ENCODE measurements at places on chromosomes 6 and 20.

DNA sequence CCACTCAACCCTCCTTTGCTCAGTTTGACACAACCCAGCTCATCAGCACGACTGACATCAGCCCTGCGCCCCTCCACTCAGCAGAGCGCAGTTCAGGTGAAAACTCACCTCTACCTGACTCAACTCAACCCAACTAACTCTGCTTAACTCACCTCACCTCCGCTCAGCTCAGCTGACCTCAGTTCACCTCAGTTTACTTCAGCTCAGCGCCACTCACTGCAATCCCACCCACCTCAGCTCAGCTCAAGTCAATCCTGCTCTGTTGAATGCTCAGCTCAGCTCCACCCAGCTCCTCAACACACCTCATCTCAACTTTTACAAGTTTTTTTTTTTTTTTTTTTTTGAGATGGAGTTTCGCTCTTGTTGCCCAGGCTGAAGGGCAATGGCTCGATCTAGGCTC lies 39.6 kb downstream of the CEBPB start:
- no peak for DNase-seq

- DNase-seq = no peak
Measured at GRCh38 chr6:136544326-136544725, 5.9 kb downstream of the MAP7 start.

DNA sequence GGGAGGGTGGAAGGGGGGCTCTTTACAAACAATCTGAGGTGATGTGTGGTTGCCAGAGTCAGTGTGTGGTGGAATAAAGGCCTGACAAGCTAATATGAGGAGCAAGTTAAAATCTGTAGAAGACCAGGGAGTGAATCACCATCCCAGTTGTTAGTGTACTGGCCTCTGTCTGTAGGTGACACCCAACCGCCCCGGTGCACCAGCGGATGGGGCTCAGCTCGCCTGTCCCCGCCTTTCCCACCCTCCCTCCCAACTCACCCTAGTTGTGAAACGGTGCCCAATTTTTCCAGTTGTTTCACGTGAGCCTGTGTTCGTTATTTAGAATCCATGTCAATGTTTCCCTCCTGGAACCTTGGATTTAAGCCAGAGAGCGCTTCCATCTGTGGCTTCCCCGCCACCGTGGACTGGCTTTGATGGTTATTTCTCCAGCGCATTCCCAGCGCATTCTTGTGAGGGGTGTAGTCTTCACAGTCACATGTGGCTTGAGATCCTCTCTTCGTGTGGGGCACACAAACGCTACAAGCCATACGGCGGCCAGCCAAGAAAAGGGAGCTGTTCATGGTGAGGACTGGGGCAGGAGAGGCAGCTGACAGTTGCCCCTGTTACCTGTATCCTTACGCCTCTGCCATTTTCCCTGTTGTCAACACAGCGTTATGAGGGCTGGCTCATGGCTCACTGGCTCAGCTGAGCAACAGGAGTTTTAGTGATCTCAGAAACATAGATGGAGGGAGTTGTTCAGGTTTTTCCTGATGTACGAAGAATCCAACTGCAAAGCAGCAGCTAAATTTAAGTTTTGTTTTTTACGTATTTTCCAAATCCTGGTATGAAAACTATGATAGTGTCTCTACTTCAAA lies 137.6 kb downstream of the ZDHHC14 start:
- no peak for DNase-seq

GRCh38 chr6:3455569-3456394 lies 1.1 kb downstream of the SLC22A23 start:
- no peak for DNase-seq

DNA sequence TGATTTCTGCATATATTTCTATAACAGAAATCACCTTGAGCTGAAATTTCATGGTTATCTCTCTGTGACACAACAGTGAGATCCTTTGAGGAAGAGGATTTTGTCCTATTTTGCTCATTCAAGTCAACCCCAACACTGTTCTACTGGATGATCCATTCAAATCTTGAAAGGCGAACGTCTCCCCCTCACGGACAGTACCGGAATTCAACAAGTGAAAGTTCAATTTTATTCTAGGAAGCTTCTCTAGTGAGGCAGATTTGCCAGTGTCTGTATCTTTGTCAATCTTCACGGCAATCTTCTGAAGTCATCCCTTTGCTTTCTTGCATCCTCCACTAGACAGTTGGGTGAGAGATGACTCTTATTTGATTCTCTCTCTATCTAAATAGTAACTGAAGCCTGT lies 91.7 kb upstream of the PDE7B start:
- no peak for DNase-seq

DNA sequence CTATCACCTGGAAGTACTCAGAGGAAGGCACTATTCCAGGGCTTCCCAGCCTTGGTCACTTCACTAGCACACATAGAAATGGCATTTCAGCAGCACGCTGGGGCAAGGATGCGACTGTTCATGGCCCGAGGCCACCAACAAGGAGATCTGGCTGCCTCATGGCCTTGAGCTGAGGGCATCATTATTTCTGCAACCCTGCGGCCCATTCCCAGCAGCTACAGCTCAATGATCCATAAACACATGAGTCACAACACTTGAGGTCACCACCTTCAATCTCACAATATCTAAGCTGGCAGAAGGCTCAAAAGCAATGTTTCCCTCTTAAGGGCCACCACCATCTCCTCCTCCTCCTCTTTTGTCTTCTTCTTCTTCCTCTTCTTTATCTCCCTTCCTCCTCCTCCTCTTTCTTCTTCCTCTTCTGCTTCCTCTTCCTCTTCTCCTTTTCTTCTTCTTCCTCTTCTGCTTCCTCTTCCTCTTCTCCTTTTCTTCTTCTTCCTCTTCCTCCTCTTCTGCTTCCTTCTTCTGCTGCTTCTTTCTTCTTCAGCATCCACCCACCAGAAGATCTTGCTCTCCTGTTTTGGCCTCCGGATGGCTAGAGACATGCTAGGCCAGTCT lies 382.9 kb upstream of the CNR1 start:
- DNase-seq = no peak

DNA sequence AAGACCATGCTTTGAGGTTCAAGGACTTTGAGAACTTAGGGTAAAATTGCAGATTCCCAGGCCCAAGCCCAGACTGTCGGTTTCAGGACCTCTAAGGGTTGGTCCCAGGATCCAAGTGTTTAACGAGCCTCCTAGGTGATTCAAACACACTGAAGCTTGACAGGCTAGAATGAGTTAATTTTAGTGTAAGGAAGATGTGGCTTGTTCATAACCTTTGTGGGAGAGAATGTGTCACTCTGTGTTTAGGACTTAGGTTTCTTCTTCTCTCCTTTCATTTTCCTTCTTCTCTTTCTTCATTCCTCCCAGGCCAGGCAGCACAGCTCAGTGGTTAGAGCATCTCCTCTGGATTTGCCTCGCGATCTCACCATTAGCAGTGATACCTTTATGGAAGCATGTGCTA lies 104.8 kb upstream of the KCNG1 start:
- no peak for DNase-seq

DNA sequence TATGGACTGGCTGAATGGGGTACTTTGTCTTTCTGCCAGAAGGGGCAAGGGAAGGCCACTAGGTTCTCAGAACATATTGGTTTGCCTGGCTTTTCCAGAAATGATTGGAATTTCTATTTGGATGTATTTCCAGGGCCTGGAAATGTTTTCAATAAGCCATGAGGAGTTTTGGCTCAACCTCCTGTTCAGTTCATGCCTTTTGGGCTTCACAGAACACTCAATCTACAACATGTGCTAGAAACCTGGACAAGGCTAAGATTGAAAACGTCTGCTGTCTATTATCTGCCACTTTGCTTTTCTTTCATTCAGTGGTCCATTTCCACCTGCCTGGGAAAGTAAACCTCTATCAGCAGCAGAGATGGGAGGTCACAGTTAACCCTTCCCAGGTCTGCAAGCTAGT lies 793.4 kb downstream of the TENT5A start:
- no peak for DNase-seq

DNA sequence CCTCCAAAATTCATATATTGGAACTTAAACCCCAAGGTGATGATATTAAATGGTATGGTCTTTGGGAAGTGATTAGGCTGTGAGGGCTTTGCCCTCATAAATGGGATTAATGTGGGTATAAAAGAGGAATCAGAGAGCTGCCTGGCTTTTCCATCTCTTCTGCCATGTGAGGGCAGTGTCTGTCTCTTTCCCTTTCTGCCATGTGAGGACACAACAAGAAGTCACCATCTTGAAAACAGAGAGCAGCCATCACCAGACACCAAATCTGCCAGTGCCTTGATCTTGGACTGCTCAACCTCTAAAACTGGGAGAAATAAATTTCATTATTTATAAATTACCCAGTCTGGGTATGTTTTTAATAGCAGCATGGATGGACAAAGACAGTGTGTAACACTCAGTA lies 263.0 kb downstream of the PAX1 start:
- DNase-seq = no peak

GRCh38 chr6:16564436-16564835 lies 196.8 kb downstream of the ATXN1 start:
- DNase-seq = no peak

GRCh38 chr20:59013959-59014608 lies 5.1 kb upstream of the TUBB1 start:
- DNase-seq = no peak

DNA sequence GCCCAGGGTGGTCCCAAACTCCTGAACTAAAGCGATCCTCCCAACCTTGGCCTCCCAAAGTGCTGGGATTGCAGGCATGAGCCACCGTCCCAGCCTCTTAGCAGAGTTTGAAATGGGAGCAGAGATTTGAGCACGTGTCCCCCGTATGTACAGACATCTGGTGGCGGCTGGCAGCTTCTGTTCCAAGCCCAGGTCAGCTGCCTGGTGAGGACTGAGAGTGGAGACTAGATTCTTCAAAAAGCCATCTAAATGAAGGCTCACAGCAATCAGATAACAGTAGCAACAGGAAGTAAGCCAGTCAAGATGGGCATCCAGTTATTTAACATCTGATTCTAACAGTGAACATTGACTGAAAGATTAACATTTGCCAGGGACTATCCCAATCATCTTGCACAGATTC lies 128.1 kb upstream of the AKAP12 start:
- DNase-seq = no peak

GRCh38 chr20:38180781-38181180 lies 15.7 kb upstream of the TGM2 start:
- no peak for DNase-seq
